ENCODE measurements at places on chromosomes 6 and 20. TPM values are rescaled to one million over a fixed set of nuclear protein-coding genes. Genes with fewer than 3 reads are reported as not detected.

Gene C6orf47
- total RNA-seq = 13.9 TPM

Gene DCDC2
- total RNA-seq = not detected

Gene ADGRG6
- total RNA-seq = 25.8 TPM

Gene SALL4
- total RNA-seq = 0.22 TPM

Gene HFE
- total RNA-seq = 10.0 TPM
